Motor neuron (in vitro differentiated cells): ENCODE measurements at places on chromosomes 7 and 10.

GRCh38 chr10:48363617-48364355 is 57.3 kb downstream of the MAPK8 start:
- no peak for ATAC-seq

GRCh38 chr7:98668255-98668654 is 51.2 kb downstream of the NPTX2 start:
- no peak for ATAC-seq

DNA sequence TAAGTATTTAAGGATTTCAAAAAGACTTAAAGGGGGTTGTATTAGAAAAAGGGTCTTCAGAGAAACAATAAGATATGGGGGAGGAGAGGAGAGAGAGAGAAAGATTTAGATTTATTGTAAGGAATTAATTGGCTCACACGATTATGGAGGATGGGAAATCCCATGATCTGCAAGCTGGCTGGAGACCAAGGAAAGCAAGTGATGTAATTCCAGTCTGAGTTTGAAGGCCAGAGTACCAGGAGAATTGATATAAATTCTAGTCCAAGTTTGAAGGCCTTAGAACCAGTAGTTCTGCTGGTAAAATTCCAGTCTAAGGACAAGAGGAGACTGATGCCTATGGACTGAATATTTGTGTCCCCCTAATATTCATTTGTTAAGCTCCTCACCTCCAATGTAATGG is 20.6 kb upstream of the SLC13A1 start:
- ATAC-seq: no peak

DNA sequence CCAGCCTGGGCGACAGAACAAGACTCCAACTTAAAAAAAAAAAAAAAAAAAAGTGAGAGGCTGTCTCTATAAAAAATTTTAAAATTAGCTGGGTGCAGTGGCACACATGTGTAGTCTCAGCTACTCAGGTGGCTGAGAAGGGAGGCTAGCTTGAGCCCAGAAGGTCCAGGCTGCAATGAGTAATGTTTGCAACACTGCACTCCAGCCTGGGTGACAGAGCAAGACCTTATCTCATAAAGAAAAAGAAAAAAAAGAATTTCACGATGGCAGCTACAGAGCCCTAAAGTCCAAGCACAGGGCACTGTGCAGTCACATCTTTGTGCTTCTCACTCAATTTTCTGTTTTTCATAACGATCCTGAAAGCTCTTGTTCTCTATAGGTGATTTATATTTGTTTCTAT is 209.5 kb upstream of the KCTD7 start:
- no peak for ATAC-seq

DNA sequence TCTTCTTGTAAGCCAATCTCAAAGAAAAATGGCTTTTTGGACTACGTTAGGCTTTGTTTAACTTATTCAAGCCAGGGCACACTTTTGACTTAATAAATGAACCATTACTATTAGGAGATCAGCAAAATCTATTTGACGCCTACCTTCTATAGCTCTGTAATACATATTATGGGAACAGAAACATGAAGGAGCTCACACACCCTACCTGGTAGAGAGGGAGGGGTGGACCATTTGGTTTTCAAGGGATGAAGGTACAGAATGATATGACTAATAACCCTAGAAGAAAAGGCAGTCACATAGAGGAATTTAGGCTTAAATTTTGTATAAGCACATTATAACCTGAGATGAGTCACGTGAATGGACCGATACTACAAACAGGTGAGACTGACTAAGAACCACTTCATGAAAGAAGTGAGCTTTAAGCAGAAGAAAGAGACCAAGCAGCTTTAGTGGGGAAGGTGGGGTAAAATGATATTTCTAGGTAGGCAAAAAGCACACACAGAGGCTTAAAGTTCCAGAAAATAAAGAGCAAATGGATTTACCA is 106.8 kb upstream of the CTTNBP2 start:
- ATAC-seq: no peak

DNA sequence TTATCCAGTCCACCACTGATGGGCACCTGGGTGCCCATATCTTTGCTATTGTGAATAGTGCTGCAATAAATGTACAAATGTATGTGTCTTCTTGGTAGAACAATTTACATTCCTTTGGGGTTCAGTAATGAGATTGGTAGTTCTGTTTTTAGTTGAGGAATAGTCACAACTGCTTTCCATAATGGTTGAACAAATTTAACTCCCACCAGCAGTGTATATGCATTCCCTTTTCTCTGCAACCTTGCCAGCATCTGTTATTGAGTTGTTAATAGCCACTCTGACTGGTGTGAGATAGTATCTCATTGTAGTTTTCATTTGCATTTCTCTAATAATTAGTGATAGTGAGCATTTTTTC is 27.8 kb downstream of the COA1 start:
- ATAC-seq: no peak

DNA sequence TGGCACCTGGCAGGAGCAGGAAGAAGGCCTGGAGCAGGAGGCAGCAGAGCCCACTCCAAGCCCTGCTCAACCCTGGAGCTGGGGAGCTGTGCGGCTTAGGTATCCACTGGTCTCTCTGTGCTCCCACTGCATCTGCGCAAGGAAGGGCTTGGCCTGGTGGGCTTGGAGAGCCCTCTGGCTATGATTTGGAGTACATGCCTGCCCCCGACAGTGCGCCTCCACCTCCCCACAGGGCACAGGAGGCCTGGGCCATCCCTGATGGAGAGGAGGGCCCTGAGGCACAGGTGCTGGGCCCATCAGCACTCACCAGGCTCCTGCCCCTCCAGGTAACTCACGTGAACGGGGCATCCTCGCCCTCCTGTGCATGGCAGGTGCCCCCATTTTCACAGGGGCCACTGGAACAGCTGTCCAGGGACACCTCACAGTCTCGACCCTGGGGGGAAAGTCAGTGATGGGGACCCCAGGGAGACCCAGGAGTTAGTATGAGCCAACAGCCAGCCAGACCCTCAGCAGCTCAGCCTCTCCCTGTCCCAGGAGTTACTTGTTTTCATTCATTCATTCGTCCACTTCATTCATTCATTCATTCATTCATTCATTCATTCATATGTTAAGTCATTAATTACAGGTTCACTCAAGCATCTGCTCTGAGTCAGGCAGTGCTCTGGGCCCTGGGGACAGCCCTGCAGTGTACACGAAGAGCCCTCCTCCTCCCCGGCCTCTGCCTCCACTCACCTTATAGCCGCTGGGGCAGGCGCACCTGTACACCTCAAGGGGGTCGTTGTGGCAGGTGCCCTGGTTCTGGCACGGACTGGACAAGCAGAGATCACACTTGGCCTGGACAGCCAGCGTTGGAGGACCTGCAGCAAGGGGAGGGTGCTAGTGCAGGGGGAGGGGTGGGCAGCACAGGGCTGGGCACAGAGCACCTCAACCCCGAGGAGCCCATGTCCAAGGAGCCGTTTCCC is 167.2 kb downstream of the SLIT1 start:
- no peak for ATAC-seq

DNA sequence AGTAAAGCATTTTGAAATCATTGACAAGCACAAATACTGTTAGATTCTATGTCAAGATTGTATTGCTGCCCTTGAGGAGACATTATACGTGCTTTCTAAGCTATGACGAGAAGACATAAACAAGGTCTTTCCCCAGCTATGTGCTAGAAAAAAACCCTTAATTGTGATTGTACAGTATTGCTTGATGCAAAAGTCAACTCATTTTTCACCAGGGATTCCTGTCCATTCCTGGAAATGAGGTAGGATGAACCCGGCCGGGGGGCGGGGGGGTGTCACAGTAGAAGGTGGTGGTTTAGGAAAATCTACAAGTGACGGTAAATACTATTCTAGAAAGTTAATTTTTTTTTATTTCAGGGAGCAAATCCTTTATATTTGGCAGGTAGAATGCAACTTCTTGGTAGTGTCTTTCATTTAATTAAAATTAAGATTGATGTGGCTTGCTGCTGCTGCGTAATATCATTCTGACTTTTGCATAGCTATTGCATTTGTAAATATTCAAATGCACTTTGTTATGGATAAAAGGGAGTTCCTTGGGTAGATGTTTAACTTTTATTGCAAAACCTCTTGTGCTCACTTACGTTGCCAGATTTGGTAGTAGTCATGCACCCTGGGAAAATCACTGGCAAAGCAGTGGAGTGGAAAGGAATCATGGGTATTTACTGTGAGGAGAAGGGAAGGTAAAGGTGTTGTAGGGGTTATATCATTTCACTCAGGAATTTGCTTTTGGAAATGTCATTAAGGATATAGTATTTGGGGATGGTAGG is 164.4 kb upstream of the PRPS1L1 start:
- no peak for ATAC-seq
